ENCODE measurements at places on chromosomes 5 and 9. TPM values are rescaled to one million over a fixed set of nuclear protein-coding genes. Genes with fewer than 3 reads are reported as not detected.

DNA sequence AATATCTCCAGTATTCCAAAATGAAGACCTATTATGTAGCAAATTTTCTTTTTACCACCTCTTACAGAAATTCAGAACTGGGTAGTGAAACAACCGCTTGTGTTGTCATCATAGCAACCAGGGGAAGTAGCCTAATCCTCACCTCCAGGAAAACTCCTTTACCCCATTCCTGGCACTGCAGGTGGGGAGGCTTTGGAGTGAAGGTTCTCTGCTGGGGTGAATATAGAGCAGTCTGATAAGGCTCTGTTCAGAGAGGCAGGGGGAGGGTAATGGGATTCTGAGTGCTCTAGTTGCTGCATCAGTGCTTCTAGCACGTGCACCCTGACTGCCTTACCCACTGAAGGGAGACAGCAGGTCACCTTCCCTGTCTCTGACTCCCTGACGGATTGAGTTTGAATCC is 116.2 kb downstream of the MAN2A1 start:
- H3K36me3 ChIP-seq, result 0 out of 2 replicates have a peak, but pooled peaks cover 4% of the 10 kb centered on the region
- DNase-seq, result no peak
- no peak overlapping the region for H3K27ac ChIP-seq
- no peaks in the 10 kb centered on the region for H3K27me3 ChIP-seq
- no peak overlapping the region for H3K4me3 ChIP-seq

- H3K36me3 ChIP-seq, result no peaks in the 10 kb centered on the region
- H3K27ac ChIP-seq, result no peak overlapping the region
- no peaks in the 10 kb centered on the region for H3K27me3 ChIP-seq
- H3K4me1 ChIP-seq, result no peaks in the 10 kb centered on the region
- no peak for DNase-seq
Measured at GRCh38 chr5:41748631-41749030, 121.6 kb downstream of the OXCT1 start.

- H3K27me3 ChIP-seq, result peaks cover 6% of the 10 kb centered on the region
- H3K4me1 ChIP-seq, result peaks cover 11% of the 10 kb centered on the region
- no peak overlapping the region for H3K27ac ChIP-seq
- no peak overlapping the region for H3K4me3 ChIP-seq
- no peaks in the 10 kb centered on the region for H3K36me3 ChIP-seq
Measured at GRCh38 chr9:92147030-92147851, 32.0 kb upstream of the SPTLC1 start.

- H3K27ac ChIP-seq, result no peak overlapping the region
- no peak overlapping the region for H3K4me3 ChIP-seq
- DNase-seq, result no peak
- H3K27me3 ChIP-seq, result no peaks in the 10 kb centered on the region
- H3K36me3 ChIP-seq, result no peaks in the 10 kb centered on the region
- H3K4me1 ChIP-seq, result no peaks in the 10 kb centered on the region
Measured at GRCh38 chr5:96043446-96043845, 81.8 kb upstream of the ELL2 start.

DNA sequence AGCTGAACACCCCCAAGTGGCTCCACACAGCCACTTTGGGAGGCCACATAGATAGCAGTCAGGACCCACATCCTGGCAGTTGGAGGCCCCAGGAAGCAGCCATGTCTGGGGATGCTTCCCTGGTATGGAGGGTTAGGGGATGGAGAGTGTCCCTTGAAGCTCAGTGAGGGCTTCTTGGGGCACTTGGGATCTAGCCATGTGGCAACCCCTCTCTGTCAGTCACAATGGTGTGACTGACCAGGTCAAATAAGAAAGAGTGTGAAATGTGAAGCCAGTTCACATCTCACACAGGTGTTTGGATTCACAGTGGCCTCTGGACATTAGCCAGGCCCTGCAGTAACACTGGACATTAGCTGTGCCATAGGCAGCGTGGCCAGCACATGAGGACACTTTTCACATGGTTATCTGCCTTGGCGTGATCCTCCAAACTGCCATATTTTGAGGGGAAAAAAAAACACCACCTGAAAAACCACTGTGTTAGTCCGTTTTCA is 53.9 kb upstream of the IL17B start:
- no peak for DNase-seq
- no peak overlapping the region for H3K27ac ChIP-seq
- peaks cover 6% of the 10 kb centered on the region for H3K4me1 ChIP-seq
- H3K27me3 ChIP-seq, result no peaks in the 10 kb centered on the region
- H3K4me3 ChIP-seq, result no peak overlapping the region
- H3K36me3 ChIP-seq, result no peaks in the 10 kb centered on the region

- H3K36me3 ChIP-seq, result no peaks in the 10 kb centered on the region
- H3K27ac ChIP-seq, result no peak overlapping the region
Measured at GRCh38 chr5:124888050-124888506, 141.6 kb upstream of the ZNF608 start.

DNA sequence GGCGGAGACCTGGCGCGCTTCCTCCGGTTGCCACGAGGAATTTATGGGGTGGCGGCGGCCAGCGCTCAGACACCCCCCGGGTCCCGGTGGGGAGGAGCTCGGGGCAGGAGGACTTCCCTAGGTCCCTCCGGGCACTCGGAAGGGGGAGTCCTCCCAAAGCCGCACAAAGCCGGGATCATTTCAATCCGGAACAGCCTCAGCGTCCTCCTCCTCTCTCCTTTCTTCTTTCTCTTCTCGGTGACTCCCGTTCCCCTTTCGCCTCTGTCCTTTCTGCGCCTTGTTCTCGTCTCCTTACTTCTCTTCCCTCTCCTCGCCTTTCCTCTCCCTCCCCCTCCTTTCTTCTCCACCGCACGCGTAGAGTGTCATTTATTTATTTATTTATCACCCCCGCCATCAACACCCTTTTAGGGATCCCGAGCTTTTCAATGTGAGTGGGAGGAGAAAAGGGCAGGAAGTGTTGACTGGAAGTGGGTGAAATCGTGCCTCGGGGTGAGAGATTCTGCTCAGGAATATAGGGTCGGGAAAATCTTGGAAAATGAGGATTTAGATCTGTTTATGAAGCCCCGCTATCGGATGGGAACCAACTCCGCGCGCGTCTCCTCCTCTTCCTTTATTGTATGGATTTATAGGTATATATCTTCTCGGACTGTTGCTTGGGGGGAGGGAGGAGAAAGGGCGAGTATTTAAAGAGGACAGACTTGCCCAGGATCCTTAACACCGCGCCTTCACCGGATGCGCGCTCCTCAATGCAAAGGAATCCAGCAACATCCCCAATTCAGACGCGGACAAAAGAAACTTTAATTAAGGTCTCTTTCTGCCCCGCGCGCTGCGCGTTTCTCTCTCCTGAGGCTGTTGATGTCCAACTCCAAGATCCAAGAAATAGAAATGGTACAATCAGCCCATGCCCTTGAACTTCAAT is 2.0 kb upstream of the ZNF462 start:
- no peaks in the 10 kb centered on the region for H3K36me3 ChIP-seq
- no peaks in the 10 kb centered on the region for H3K27me3 ChIP-seq
- peak overlapping the region; percentile 84 for H3K27ac ChIP-seq
- peak overlapping the region; percentile 86 for H3K4me3 ChIP-seq
- no peak for DNase-seq
- H3K4me1 ChIP-seq, result no peaks in the 10 kb centered on the region

GRCh38 chr9:109206670-109207069 is 39.6 kb upstream of the FRRS1L start:
- no peak overlapping the region for H3K4me3 ChIP-seq
- H3K4me1 ChIP-seq, result no peaks in the 10 kb centered on the region
- H3K27ac ChIP-seq, result no peak overlapping the region
- no peaks in the 10 kb centered on the region for H3K27me3 ChIP-seq
- no peak for DNase-seq
- no peaks in the 10 kb centered on the region for H3K36me3 ChIP-seq

The FBN2 gene
- total RNA-seq, result 15.9 TPM

The NME5 gene
- total RNA-seq, result 0.89 TPM

The CXCL14 gene
- total RNA-seq, result 2.4 TPM

The NR4A3 gene
- 0.23 TPM for total RNA-seq

The ZBED3 gene
- 6.6 TPM for total RNA-seq

The C9orf50 gene
- total RNA-seq, result not detected

The AGXT2 gene
- total RNA-seq, result not detected

The FABP6 gene
- total RNA-seq, result 3.6 TPM

The HACD4 gene
- total RNA-seq, result 0.61 TPM

The ORM2 gene
- 0.90 TPM for total RNA-seq

The TNPO1 gene
- 211 TPM for total RNA-seq

The DNAI1 gene
- total RNA-seq, result 0.37 TPM
